ENCODE measurements at places on chromosomes 16 and 17.

- no peak for DNase-seq
Measured at GRCh38 chr16:23020084-23020483, 129.2 kb downstream of the USP31 start.

DNA sequence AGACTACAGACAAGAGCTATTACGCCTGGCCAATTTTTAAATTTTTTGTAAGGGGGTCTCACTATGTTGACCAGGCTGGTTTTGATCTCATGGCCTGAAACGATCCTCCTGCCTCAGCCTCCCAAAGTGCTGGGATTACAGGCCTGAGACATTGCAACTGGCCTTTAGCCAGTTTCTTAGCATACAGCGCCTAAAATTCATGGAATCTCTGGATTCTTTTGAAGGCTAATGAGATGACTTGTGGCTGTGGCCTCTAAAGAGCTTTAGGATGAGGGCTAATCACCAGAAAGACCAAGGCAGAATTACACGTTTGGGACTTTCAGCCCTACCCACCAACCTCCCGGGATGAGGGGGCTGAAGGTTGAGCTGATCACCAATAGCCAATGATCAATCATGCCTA, 34.6 kb downstream of the AKAP10 start:
- no peak for DNase-seq

DNA sequence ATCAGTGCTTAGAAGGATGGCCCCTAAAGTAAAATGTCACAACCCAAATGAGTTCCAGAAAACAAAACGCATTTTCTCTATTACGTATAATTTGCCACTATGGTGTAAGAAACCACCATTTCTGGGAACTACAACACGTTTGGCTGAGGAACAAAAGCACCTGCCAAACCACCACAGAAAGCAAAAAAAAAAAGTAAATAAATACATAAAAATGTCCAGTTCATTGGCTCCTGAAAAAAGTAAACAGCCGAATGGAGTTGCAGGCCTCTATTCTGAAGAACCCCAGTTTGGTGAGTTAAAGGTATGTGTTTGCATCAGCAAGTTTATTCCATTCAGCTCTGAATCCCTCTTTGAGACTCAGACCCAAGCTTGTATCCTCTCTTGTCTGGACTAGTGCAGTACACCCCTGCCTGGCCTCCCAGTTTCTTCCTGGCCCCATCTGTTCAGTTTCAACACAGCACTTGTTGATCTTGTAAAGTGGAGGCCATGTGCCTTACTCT, 36.9 kb downstream of the ERN1 start:
- DNase-seq: peak; percentile 41

DNA sequence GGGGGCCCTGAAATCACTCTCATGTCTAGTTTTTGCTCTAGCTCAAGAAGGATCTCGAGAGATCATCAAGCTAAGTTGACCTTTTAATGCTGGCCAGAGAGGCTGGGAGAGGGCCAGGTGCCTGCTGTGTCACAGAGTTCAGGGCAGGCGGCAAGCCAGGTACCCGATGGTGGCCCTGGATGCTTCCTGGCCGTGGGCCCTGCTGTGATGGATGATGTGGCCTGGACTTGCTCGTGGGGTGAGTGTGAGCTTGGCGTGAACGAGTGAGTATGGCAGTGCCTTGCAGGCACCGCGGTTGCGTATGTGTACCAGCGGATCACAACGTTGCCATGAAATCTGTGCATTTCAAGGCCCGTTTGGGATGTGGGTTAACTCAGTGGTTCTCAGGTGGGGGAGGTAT, 7.4 kb downstream of the IRF8 start:
- DNase-seq: no peak

DNA sequence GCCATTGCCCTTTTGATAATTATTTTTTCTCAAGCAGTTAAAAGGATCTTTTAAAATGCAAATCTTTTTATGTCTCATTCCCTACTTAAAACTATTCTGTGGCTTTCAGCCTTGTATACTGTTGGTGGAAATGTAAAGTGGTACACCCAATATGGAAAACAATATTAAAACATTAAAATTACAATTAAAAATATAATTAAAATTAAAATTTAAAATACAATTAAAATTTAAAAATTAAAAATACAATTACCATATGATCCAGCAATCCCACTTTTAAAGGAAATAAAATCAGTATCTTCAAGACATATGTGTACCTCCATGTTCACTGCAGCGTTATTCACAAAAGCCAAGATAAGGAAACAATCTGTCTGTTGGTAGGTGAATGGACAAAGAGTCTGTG, 340.8 kb upstream of the TOM1L1 start:
- DNase-seq: no peak

GRCh38 chr17:82170412-82170961, 42.2 kb downstream of the CCDC57 start:
- DNase-seq: no peak

GRCh38 chr17:32869345-32870026, 7.4 kb downstream of the MYO1D start:
- DNase-seq: no peak

GRCh38 chr17:4235372-4236279, 28.2 kb downstream of the ANKFY1 start:
- peak; percentile 56 for DNase-seq

DNA sequence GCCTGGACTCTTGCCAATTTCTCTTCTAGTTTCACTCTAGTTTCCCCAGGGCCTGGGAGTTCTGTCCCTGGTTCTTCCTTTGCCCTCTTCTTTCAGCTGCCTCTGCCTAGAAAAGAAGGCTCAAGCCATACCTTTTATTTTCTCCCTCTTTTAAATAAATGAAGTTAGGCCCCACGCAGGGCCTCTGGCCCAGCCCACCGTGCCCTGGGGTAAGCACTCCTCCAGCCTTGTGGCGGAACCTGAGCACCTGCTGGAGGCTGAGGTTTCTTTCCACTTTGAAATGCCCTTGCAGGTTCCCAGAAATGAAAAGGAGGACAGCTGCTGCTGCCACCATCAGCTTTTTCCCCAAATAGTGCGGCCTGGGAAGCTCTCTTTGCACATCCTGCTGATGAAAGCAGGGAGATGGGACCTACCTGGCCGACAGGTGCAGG, 139.4 kb downstream of the CCDC182 start:
- peak; percentile 69 for DNase-seq

DNA sequence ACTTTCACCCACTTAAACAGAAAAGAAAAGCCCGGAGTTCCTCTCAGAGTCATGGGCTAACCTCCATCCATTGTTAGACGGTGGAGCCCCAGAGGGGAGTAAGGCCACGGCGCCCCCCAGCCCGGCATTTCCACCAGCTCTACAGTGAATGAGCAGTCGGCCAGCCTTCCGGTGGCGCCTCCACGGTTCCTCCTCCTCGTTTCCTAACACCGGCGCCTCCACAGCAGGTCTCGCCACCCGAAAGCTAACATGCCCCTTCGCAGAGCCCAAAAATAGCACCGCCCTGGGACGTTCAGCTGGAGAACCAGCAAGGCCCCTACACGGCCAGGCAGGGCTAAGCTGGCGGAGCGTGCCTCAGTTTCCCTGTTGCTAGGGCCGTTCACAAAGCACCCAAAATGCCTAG, 858 bp downstream of the MMD start:
- DNase-seq: no peak

DNA sequence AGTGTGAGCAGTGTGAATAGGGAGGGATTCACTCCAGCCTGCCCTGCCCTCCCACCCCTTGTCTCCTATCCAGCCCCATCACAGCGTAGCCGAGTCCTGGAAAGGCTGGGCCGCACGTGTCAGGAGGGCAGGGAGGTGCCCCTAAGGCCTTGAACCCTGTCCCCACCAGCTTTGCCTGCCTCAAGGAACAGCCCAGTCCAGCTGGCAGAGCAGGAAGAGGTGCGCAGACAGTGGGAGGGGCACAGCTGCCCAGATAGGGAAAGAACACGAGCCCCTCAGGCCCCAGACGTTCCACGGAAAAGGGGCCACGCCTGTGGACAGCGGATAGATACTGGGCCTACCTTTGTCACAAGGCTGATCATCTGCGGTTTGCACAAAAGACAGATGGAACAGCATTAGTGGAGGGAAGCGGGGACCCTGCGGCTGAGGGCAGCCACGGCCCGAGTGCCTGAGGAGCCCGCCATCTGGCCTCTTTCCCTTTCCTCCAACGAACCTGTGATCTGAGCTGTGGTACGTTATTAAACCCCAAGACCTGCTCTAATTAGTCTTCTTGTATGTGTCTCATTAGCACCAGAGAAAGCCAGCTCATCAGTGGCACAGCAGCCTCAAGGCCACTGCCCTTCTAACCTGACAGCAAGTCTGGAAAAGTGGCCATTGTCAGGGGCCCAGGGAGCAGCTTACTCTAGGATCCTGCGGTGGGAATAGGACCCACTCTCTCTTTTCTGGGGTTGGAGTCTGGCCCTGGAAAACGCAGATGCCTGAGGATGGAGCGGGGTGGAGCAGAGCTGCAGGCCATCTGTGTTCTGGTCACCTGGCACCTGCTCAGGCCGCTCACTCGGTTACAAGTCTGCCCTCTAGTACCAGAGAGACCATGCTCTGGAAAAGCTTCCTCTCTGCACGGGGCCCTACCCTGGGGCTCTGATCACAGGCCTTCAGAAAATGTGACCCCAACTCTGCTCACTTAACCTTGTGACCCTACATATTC, 16.3 kb downstream of the MPP3 start:
- DNase-seq: no peak

- no peak for DNase-seq
Measured at GRCh38 chr16:89048090-89048725, 45.4 kb upstream of the ACSF3 start.

- peak; percentile 63 for DNase-seq
Measured at GRCh38 chr16:87702325-87702811, 63.4 kb downstream of the KLHDC4 start.

GRCh38 chr17:1192911-1193699, 13.3 kb upstream of the ABR start:
- no peak for DNase-seq

GRCh38 chr17:75979705-75980187, 706 bp downstream of the TEN1 start:
- DNase-seq: peak; percentile 80

GRCh38 chr17:73878923-73879322, 234.7 kb upstream of the SDK2 start:
- DNase-seq: no peak

- no peak for DNase-seq
Measured at GRCh38 chr16:4928227-4928626, 8.7 kb downstream of the PPL start.

DNA sequence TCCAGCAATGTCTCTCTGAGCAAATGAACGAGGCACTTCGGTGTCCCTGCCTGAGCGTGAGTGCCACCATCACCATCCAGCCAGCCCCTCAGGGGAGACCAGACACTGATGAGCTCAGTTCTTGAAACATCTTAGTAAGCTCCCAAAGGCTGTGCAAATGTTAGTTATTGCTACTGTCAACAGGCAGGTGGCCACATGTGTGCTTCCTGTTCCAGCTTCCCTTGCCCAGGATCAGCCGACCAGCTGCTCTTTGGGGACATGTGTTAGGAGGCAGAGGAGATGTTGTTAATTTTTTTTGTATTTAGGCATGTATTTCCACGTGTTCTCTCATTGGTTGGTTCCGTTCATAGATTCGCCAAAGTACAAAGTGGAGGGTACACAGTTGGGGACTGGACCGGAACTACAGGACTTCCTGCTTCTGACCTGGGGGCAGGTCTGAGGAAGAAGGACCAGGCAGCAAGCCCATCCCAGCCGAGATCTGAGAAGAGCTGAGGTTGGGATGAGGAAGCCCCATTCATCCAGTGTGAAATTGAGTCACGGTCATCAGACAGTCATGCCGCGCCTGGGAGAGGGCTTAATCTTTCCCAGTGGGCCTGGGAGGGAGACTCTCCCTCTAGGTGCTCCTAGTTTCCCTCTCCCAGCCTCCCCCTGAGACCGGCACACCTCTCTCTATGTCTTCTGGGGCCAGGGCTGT, 3.8 kb downstream of the TTYH2 start:
- no peak for DNase-seq

DNA sequence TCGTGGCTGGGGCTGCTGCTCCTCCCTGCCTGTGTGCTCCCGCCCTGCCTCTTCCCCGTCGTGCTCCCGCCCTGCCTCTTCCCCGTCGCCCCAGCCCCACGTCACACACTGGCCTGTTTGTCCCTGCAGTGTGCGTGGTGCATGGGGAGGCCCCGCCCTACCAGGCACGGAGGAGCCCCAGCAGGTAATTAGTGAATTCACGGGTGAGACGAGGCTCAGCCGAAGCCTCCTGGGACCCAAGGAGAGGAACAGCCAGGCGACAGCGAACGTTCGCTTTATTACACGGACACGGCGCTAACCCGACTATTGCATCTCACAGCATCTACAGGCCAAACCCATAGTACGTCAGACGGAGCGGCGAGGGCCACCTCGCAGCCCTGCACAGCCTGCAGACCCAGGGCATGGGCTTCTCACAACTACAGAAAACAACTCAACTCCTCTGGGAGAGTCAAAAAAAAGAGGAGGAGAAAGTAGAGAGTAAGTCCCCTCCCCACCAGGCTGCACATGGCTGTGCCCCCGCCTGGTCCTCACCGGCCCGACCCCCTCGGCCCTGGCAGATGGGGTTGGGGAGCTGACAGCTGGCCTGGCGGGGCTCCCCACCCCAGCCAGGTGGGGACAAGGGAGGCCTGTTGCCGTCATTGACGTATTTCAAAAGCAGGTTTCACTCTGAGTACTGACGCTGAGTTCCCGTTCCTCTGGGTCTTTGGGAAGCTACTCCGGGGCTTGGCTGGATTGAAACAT, 4.3 kb upstream of the PABPN1L start:
- DNase-seq: no peak

Measured in choroid plexus epithelial cell (primary cell).